ENCODE measurements at places on chromosomes 1 and 21. TPM values are rescaled to one million over a fixed set of nuclear protein-coding genes. Genes with fewer than 3 reads are reported as not detected.

The CFAP141 gene
- not detected for total RNA-seq

The EPB41 gene
- total RNA-seq: 138 TPM

The ATP6V1G3 gene
- not detected for total RNA-seq

The ARMH1 gene
- total RNA-seq: 84.0 TPM

The LRRIQ3 gene
- total RNA-seq: 0.08 TPM

The PPP1R12B gene
- 15.3 TPM for total RNA-seq

The BGLAP gene
- 1.9 TPM for total RNA-seq

The RCAN3 gene
- total RNA-seq: 185 TPM

The MINDY1 gene
- total RNA-seq: 7.8 TPM

The DHCR24 gene
- 0.55 TPM for total RNA-seq

The KRTAP10-6 gene
- not detected for total RNA-seq

The BNIPL gene
- total RNA-seq: 0.30 TPM

The KRTAP13-2 gene
- total RNA-seq: not detected

The C1orf185 gene
- not detected for total RNA-seq

The PRELP gene
- not detected for total RNA-seq

The SSU72 gene
- 95.4 TPM for total RNA-seq

The FCRL2 gene
- 0.20 TPM for total RNA-seq

The MAN1C1 gene
- total RNA-seq: 46.9 TPM

The APOBEC4 gene
- total RNA-seq: not detected

The GPR37L1 gene
- total RNA-seq: not detected

The CD1D gene
- 0.11 TPM for total RNA-seq

The F13B gene
- total RNA-seq: not detected

The TLCD4 gene
- total RNA-seq: not detected

The UBASH3A gene
- total RNA-seq: 59.7 TPM

The CYP4X1 gene
- not detected for total RNA-seq

The OR14K1 gene
- total RNA-seq: not detected

The TESK2 gene
- total RNA-seq: 2.8 TPM

The ADAMTS4 gene
- total RNA-seq: 0.28 TPM

The LDLRAD1 gene
- not detected for total RNA-seq

The PTGFRN gene
- total RNA-seq: 0.45 TPM

The RGS13 gene
- 0.30 TPM for total RNA-seq

The CSF3R gene
- 4.1 TPM for total RNA-seq

The KHDRBS1 gene
- total RNA-seq: 91.6 TPM

The TBX15 gene
- total RNA-seq: not detected

The CYYR1 gene
- total RNA-seq: not detected

The ADCY10 gene
- total RNA-seq: 0.52 TPM

The DNAJC11 gene
- total RNA-seq: 24.0 TPM

The CFHR4 gene
- total RNA-seq: not detected

The HPCAL4 gene
- total RNA-seq: 22.8 TPM

The CSRP1 gene
- total RNA-seq: 34.8 TPM

The CASZ1 gene
- 21.8 TPM for total RNA-seq

The ANKRD65 gene
- total RNA-seq: not detected

The KIF14 gene
- total RNA-seq: 0.11 TPM

The BARHL2 gene
- not detected for total RNA-seq

The EXTL1 gene
- not detected for total RNA-seq

The PROX1 gene
- total RNA-seq: not detected
